ENCODE measurements at places on chromosomes 12 and 14.
A peak's percentile ranks its signal among the peaks of the same experiment; 100 is the strongest.

GRCh38 chr14:67221248-67221981 is 19.8 kb upstream of the PALS1 start:
- peak; percentile 6 for DNase-seq

DNA sequence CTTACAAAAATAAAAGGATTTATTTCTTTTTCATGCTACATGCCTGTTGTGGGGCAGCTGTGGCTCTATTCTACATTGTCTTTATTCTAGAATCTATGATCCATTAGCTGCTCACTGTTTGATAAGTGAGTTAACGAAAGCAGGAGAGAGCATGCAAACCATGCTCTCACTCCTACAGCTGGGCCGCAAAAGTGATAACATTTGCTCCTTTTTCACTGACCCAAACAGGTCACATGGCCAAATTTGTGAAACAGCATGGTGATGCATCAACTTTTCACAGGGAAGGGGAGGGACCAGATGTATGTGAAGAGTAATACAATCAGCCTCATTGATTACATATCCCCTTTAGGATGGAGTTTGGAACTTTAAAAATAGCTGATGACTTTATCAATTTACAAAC is 456.9 kb upstream of the SYT1 start:
- peak; percentile 20 for DNase-seq

DNA sequence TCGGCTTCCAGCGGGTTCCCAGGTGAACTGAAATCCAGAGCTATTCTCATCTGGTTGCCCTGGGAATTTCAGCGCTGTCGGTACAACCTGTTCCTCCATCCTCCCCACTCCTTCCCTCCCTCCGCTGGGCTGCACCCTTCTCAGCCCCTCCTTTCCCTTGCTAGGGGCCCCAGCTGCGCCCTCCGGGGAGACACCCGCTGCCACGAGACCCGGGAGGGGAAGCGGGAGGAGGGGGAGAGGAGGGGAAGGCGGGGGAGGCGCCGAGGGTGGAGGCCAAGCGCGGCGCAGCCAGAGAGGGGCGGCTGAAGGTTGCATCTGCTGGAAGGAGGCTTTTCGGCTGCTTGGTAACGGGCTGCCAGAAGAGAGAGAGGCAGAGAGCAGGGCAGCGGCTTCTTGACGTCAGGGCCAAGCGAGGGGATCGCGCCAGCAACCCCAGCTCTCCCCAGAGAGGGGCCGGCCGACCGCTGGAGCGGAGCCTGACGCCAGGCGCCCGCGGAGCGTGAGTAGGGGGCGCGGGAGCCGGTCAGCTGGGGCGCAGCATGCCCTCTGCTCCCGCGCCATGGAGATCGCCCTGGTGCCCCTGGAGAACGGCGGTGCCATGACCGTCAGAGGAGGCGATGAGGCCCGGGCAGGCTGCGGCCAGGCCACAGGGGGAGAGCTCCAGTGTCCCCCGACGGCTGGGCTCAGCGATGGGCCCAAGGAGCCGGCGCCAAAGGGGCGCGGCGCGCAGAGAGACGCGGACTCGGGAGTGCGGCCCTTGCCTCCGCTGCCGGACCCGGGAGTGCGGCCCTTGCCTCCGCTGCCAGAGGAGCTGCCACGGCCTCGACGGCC is at the start of gene KCNA5:
Gene KCNA5, plus strand, starts transcription at position 291 of the 831 bp plus-strand sequence. Its CDS starts 269 bp downstream, at position 560.
- DNase-seq: no peak

DNA sequence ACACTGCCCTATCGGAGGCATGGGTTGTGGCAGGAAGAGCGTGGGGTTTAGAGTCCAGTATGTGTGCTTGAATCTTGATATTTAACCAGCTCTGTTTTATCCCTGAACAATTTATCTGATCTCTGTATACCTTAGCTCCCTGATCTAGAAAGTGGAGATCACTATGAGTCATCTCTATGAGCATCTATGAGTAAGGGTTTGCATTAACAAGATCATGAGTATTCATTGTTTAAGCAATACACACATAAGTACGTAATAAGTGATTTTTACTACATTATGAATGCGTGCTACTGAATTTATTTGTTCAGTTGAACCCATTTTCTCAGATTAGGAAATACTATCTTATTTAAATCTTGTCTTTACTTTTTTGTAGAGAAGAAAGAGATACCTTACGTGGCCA is 49.4 kb downstream of the GPATCH2L start:
- peak; percentile 83 for DNase-seq
